Stimulated activated naive CD8-positive, alpha-beta T cell treated with anti-CD3 and anti-CD28 coated beads, Interleukin-15, amount 100 ng/mL, for 72 hours (primary cell): ENCODE measurements at places on chromosomes 1 and 21.

DNA sequence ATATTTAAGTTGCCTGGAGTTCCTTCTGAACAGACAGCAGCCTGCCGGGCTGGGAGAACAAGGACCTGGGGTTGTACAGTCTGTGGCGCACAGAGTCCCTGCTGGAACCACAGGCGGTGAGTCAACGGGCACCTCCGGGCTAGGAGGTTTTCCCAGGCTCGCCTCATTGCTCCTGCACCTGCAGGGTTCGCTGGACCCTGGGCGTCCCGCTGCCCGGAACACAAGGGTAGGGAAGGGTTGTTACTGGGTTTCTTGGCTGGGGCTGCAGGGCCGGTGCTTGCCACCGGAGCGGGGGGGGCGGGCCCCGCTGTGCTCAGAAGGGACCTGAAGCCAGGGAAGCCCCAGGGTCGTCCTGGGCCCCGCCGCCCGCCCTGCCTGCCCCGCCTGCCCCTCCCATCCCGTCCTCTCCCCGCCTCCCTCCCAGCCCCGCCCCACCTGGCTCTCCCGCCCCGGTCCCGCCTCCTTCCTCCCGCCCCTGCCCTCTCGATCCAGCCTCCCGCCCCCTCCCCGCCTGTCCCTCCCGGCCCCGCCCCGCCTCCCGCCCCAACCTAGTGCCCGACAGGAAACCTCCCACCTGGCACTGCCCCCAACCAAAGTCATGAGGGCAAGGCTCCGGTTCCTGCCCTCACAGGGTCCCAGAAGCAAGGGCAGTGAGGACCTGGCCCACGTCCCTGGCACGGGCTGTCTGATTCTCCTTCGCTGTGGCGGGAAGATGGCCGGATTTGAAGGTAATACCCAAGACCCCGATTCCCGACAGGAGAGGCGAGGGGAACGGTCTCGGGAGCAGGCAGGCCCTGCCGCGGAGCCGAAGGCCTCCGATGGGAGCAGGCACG lies 6.8 kb downstream of the JMJD4 start:
- no peak for DNase-seq

DNA sequence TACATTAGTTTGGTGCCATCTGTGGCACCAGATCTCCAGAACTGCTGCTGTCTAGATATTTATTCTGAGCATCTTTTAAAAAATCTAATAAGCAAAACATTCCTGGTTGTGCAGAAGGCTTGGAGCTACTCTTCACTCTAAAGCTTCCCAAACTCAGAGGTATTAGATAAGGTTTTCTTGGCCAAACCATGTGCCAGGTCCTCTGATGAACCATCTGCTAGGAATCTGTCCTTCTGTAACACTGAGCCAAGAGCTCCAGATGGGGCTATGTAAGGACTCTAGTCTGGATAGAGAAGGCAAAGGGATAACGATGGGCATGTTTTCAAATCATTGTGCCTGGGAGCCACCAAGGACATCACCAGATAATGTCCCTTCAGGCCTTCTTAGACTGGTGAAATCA lies 410.6 kb downstream of the NTNG1 start:
- no peak for DNase-seq

DNA sequence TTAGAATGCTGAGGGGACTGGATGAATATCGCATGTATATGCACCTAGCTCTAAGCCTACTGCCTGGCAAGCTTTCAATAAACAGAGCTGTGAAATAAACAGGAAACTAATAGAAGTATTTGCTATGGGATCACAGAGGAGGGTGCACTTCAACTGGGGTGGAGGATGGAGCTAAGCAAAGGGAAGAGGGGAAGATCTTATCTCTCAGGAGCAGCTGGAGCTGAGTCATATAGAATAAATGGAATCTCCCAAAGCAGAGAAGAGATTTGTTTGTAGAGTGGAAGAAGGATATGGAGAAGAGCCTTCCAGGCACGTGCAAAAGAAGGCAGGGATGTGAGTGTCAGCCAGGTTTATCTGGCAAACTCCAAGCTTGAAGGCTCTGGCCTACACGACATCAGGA lies 17.0 kb upstream of the KCNA10 start:
- no peak for DNase-seq

DNA sequence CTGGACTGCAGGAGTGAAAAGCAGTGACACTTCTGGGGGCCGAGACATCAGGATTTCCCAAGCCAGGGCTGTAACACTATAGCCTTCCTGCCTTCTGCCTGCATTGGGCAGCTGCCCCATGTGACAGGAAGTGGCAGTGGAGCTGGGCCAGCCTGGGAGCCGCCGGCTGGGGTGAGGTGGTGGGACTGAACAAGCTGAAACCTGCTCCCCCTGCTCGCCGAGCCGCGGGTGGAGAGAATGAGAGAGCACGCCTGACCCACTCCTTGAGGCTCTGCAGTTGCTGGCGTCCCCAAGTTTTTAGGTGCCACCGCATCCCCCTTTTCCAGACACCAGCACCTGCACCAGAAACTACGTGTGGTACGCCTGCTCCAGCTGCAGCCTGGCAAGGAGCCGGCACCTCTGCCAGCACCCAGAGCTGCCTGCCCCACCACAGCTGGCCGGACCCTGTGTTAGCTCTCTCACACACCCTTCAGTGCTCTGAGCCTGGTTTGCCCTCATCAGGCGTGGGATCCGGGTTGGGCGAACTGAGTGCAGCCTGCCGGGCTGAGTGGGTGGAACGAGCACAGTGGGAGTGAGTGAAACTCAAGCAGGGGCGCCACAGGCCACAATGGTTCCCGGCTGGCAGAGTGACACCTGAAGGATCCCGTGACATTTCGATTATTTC lies 119.4 kb downstream of the AKT3 start:
- DNase-seq, result no peak

DNA sequence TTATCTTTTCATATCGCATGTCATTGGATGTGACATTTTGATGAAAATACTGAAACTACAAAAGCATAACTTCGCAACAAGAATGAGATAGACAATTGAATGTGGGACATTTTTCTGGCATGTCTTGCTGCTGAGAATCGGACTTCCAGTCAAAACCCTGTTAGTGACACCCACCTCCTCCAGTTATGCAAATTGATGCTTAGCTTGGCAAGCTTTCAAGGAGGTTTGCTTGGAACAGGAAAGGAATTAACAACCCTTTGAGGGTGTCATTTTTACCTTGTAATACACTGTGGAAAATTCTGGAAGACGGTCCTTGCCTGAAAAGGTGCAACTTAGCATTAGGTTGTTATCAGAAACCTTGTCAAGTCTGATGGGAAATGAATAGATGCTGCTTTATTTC lies 38.8 kb upstream of the FAM3B start:
- DNase-seq, result no peak

DNA sequence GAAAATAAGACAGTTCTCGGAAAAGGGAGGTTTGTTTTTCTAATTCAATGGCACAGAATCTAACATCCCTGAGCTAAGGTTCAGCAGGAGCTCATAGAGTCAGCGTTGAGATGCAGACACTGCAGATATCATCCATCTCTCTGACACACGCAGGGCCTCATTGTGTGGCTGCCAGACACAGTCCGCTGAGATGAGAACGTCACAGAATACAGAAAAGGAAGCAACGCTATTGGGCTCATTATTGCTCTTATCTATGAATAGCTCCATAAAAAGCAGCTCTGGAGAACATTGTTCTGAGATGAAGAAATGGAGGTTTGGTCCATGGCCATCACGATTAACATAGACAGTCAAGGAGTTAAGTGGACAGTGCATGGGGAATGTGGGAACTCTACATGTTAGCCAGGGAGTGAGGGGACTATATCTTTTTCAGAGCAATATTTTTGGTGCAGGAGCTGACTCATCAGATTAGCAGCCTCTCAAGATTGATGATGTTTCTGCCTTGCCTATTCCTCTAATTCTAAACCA lies 771.6 kb upstream of the CXADR start:
- no peak for DNase-seq

DNA sequence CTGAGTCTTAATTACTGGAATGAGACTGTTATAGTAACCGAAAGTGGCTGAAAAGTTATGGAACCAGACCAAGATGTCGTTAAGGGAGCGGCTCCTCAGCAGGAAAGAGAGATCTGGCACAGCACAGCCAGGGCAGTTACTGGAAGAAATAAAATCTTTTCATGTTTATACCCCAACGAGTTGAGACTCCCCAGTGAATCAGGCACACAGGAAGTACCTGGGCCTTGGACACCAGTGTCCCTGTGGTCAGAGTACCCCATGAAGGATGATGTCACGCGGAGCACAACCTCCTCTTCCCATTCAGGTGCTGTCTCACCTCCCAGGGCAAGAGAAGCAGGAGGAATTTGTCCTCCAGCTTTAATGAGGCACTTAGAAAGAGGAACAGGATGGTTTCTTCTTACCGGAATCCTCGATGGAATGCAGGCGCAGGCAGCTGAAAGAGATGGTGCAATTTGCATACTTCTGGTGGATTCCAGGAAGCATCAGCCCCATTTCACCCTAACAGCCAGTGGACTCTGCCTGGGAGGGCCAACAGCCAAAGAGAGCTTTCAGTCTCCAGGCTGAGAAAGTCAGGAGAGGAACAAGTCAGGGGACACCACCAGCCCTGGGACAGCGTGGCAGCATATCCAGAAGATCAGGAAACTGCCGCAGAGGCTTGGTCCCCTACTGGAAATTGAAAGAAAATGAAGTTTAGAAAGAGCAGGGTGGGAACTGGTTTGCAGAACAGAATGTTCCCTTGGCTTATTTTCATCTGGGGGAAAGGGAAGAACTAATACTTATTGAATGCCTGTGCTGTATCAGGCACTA lies 35.9 kb upstream of the CTTNBP2NL start:
- no peak for DNase-seq

- no peak for DNase-seq
Measured at GRCh38 chr21:37452227-37452626, 85.7 kb downstream of the DYRK1A start.

DNA sequence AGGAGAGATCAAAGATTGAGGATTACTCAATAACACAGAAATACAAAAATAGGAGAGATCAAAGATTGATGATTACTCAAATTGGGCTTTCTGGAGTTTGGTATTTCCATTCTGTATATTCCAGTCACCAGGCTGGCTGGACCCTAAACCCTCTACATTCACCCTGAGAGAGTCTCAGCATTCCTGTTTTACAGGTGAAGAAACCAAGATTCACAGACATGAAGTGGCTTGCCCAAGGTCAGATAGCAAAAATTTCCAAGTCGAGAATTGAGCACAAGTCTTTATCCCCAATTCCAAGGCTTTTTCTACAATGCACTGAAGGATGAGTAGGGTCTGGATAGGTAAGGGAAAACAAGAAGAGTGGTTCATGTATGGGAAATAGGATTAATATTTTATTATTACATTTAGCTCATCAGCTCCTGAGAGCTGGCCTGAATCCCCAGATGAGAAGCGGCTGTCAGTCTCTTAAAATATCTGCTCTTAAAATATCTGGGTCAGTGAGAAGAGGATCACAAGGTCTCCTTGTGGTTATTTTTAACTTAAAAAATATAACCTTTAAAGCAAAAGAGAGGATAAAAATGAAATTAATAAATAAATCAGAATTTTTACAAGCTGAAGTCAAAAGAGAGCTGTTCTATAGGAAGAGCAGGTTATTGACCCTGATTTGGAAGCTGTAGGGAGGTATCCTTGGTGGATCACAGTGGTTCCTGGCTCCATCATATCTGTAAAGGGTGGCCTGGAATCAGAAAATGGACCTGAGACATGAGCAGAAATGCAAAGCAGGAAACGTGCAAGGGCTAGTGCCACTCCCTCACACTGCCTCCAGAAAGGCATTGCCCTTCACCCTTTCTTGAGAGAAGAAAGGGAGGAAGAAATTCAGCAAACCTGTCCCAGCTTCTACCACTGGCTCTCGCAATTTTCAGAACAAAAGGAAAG lies 29.1 kb upstream of the SEC16B start:
- no peak for DNase-seq

DNA sequence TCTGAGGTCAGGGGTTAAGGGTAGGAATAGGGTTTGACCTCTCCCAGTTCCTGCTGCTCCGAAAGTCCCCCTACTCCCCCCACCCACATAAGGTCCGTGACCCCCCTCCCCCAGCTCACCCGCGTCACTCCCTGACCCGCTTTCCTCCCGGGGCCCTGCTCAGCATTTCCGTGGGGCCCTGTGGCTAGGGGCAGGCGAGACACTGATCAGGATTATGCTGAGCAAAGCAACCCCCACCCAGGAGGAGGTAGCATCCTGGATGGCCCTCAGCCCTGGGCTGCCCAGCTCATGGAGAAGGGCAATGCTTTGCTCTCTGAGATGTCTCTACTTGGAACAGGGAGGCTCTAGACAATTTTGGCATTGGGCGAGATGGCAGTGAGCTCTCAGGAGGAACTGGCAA lies 3.7 kb downstream of the RORC start:
- DNase-seq, result no peak

- DNase-seq, result no peak
Measured at GRCh38 chr1:47693115-47693514, 255.3 kb downstream of the FOXD2 start.

DNA sequence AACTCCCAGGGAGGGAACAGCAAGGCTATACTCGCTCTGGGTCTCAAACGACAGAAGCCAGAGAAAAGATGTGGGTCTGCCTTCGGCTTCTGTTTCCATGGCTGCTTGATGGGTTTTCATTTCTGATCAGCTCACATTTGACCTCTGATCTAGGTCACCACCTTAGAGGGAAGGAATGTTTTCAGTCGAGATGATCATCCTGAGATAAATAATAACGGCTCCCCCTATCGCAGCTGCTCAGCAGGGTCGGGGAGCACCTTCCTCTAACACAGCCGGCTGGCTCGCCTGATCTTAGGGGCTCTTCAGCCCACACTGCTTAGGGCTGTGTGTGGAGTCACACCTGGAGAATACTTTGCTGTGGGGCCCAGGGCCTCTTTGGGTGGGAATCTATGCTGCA lies 53.1 kb upstream of the ZNF648 start:
- no peak for DNase-seq

- DNase-seq, result no peak
Measured at GRCh38 chr1:193366764-193367507, 180.5 kb upstream of the B3GALT2 start.

DNA sequence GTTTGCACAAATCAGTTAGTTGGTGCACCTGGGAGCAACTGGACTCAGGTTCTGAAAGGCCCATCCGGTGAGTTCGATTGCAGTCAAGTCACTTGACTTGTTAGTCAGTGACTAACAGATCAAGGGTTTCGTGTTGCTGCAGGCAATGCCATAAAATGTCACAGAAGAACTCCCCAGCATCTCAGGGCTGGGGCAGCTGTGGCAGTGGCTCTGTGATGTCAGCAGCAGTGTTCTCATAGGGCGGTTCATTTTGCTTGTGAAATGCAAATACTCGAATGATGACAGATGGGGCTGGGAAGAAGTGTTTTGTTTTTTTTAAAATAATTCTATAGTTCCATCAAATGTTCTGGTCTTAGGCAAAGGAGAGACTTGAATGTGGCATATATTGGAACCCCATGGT lies 287.8 kb downstream of the LMX1A start:
- DNase-seq, result no peak

GRCh38 chr1:236963920-236964319 lies 40.3 kb downstream of the MT1HL1 start:
- DNase-seq, result no peak

GRCh38 chr1:202254454-202255252 lies 61.1 kb downstream of the LGR6 start:
- DNase-seq, result no peak

- DNase-seq, result no peak
Measured at GRCh38 chr1:100482167-100482566, 55.8 kb upstream of the GPR88 start.

- no peak for DNase-seq
Measured at GRCh38 chr1:63813829-63814277, 40.0 kb downstream of the ROR1 start.

GRCh38 chr1:153614189-153614900 lies 1.4 kb upstream of the S100A16 start:
- DNase-seq, result no peak

GRCh38 chr1:47228644-47229030 lies 3.4 kb downstream of the TAL1 start:
- no peak for DNase-seq
